Suppressor macrophage (primary cell): ENCODE measurements at places on chromosomes 13 and 19.
A peak's percentile ranks its signal among the peaks of the same experiment; 100 is the strongest.

- no peak for DNase-seq
Observed at GRCh38 chr19:53771144-53771543, 53.0 kb downstream of the NLRP12 start.

GRCh38 chr19:37692956-37693620 lies 26.5 kb downstream of the ZNF607 start:
- no peak for DNase-seq

- DNase-seq = peak; percentile 87
Observed at GRCh38 chr13:114110091-114110829, 22.2 kb downstream of the RASA3 start.

DNA sequence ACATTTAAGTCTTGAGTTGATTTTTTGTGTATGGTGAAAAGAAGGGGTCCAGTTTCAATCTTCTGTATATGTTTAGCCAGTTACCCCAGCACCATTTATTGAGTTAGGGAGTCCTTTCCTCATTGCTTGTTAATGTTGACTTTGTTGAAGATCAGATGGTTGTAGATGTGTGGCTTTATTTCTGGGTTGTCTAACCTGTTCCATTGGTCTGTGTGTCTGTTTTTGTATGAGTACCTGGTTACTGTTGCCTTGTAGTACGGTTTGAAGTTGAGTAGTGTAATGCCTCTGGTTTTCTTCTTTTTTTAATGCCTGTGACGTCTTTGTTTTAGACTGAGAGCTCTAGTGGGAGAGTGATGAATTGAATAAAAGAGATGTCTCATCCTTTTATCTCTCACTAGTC lies 83.2 kb downstream of the NBEA start:
- DNase-seq = no peak

GRCh38 chr19:5949792-5950305 lies 28.1 kb downstream of the RANBP3 start:
- DNase-seq = no peak
